Stimulated activated CD4-positive, alpha-beta T cell treated with anti-CD3 and anti-CD28 coated beads, Interleukin-12 subunit alpha, Interleukin-12 subunit beta, amount 100 ng/mL, for 48 hours (primary cell): ENCODE measurements at places on chromosomes 6 and 20.

GRCh38 chr6:132190815-132191175 is 210.5 kb downstream of the MOXD1 start:
- no peak for DNase-seq

DNA sequence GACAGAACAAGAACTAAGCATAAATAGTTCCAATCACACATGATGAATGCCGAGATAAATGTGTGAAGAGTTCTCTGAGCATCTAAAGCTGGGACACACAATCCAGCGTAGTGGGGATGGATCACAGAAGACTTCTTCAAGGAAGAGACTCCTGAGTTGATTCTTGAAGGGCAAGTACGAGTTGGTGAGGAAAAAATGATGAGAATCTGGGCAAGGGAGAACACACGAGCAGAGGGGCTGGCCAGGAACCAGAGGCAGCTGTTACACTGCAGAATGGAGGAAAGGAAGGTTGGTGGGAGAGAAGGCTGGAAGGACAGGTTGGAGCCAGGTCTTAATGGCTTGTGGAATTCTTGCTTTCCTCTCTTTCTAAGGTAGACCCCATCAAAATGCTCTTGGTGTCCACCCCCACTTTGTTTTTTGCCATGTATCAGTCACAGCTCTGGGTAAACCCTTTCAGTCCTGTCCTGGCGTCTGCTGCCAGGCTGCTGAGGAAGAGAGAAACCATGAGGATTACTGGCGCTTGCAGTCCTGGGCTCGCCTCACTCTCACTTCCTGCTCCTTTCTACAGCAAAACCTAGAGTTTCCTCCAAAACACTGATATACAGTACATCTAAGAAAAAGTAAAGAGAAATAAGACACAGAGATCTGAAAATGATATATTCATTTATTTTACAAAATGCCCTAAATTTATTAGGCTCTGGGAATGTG is 127.6 kb upstream of the FAM184A start:
- DNase-seq: no peak

DNA sequence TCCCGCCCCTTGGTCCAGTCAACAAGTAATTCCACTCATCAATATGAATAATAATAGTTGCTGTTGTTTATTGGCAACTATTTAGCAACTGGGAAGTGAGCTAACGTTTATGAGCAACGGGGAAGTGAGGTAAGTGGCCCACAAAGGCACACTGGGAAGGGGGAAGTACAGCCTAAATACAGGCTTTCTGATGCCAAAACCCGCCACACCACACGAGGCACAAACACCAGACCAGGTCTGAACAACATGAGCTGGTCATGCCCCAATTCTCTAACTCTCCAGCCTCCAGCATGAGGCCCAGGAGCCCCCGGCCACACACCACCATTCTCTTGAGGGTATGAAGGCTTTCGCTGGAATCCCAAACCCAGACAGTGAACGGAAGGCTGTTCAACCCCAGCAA is 50.8 kb downstream of the PREX1 start:
- DNase-seq: no peak

DNA sequence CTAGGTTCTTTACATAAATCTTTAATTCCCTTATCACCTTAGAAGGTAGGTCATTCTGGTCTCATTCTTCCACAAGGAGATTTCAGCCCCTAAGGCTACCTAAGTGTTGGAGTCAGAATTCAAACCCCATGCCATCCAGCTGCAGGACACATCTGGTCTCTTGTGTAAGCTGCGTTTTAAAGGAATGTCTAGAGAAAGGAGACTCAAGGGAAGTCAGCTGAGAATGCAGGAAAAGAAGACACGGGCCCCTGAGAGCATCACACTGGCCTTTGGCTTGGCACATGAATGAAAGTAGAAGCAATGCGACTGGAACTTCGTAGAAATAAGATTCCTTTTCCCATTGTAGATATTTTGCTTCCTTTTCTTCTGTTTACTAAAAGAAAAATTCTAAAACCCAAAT is 76.7 kb upstream of the SYNJ2 start:
- DNase-seq: no peak

DNA sequence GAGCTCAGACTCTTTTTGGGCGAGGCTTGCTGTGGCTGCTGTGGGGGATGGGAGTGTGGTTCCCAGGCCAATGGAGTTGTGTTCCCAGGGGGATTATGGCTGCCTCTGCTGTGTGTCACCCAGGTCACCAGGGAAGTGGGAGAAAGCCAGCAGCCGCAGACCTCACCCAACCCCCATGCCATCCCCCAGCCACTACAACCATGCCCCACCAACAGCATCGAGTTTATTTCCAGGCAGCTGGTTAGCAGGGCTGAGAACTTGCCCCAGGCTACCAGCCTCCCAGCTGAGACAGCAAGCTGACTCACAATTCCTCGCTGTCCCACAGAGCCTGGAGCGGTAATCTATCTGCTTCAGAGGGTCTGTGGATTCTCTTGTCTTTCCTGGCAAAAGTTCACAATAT is 331.7 kb downstream of the FRK start:
- no peak for DNase-seq

- no peak for DNase-seq
Measured at GRCh38 chr6:49519660-49520059, 19.9 kb downstream of the GLYATL3 start.

DNA sequence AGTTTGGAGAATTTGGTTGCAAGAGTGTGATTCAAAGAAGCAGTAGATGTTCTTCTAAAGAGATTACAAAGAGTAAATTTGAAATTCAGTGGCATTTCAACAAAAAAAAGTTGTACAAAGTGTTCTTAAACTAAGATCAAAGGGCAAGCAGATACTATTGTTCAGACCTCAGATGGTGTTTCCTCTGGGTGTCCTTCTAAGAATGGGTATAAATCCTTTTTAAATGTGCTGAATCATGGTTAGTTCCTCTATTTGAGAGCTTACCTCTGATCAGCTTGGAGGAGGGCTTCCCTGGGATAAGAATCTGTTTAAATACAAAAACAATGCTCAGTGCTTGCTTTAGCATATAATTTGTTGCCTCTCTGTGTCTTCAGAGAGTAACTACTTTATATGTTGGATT is 6.3 kb downstream of the BMP6 start:
- DNase-seq: no peak

DNA sequence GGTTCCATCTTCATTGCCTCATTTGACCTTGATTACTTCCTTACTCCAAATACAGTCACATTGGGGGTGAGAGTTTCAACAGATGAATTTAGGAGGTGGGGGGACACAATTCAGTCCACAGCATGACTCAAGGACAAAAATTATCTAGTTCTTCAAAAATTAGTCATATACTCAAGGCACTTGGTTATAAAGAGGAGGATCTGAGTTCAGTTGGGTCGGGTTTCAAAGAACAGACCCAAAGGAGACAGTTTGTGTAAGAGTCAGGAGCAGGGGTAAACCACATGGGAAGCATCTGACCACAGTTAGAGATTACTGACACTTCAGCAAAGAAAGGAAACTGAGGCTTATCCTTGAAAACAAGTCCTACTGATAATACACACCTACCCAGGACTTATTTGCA is 138.0 kb downstream of the TBC1D7 start:
- no peak for DNase-seq

GRCh38 chr6:89680150-89680549 is 41.6 kb upstream of the LYRM2 start:
- DNase-seq: no peak

DNA sequence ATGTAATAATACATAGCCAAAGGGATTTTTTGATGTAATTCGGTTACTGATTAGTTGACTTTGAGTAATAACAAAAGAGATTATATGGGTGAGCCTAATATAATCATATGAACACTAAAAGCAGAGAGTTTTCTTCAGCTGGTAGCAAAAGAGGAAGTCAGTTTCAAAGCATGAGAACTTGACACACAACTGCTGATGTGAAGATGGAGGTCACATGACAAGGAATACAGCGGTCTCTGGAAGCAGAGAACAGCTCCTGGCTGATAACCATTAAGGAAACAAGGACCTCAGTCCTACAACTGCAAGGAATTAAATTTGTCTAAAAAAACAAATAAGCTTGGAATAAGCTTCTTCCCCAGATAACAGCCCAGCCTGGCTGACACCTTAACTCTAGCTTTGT is 154.5 kb upstream of the PRND start:
- DNase-seq: no peak

- DNase-seq: no peak
Measured at GRCh38 chr6:151317103-151317994, 74.0 kb downstream of the ZBTB2 start.

DNA sequence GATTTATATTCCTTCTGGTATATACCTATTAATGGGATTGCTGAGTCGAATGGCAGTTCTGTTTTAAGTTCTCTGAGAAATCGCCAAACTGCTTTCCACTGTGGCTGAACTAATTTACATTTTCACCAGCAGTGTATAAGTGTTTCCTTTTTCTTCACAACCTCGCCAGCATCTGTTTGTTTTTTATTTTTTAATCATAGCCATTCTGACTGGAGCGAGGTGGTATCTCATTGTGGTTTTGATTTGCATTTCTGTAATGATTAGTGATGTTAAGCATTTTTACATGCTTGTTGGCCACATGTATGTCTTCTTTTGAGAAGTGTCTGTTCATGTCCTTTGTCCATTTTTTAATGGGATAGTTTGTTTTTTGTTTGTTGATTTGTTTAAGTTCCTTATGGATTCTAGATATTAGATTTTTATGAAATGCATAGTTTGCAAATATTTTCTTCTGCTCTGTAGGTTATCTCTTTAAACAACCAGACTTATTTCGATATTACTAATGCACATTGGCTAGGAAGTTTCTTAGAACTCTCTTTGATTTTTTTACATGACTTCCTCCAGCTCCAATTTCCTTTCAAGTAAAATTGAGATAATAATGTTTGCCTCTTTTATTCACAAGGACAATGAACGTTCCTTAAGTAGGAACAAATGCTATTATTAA is 12.2 kb upstream of the VNN1 start:
- no peak for DNase-seq

- no peak for DNase-seq
Measured at GRCh38 chr6:137878029-137878428, 11.0 kb downstream of the TNFAIP3 start.

DNA sequence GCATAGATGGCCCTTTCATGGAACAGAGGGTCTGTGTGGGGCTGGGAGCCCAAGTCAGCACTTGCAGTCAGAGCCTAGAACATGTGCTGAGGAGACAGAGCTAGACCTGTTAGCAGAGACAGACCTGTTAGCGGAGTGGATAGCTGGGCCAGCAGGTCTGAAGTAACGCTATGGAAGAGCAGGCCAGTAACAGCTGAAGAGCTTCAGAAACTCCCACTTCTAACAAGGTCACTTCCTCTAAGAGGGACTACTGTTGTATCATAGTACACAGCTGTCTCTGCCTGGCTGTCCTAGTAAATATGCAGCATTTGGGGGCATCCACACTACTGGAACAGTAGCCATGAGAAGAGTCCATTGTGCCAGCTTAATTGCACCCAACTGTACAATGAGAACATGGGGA is 41.2 kb upstream of the POLR1H start:
- DNase-seq: no peak

DNA sequence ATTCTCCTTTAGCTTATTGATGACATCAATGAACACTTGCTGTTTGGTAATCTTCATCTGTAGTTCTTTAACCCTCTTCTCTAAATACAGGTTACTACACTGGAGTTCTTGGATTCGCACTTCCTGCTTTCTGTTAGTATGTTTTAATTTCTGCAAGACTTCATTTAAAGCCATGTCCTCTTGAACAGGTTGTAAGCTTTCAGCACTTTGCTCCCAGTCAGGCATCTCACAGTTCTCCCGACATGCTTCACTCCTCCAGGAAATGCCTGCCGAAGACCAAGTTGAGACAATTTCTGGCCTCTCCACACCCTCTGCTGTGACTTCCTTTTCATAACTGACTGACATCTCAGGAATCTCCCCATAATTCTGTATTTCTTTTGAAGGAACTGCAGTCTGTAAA is 15.8 kb downstream of the CAGE1 start:
- DNase-seq: no peak

GRCh38 chr6:52999456-52999855 is 4.4 kb upstream of the GSTA4 start:
- DNase-seq: no peak

- no peak for DNase-seq
Measured at GRCh38 chr6:156906451-156906850, 129.3 kb downstream of the ARID1B start.

DNA sequence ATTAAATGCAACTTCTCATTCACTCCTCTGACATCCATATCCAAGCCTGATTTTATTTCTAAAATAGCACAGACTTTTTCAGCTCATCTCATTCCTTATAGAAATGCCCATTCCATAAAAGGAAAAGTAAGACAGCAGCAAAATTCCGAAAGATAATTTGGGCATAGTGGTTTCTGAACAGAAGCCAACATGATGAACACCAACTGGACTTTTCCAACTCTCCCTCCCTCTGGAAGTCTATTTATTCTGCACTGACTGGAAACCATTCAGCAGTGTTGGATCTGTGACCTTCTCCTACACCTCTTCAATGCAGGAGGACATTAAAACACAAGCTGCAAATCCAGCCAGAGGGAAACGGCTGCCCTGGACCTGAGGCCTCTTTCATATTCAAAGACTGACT is 306.2 kb upstream of the NT5E start:
- DNase-seq: no peak

DNA sequence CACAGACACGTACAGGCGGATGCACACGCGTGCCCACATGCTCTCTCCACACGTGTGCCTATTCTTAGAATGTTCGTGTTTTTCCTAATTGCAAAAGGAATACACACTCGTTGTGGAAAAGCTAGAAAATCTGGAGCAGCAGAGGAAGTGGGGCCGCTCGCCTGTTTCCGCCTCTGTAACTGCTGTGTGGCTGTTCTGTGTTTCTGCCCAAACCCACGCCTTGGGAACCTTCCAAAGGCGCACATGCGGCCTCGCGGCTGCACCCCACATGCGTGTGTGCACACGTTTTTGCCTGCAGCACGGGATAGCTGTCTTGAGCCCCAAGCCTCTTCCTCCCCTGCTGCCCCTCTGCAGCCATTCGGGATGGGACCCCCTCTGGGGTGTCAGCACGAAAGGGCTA is 12.2 kb downstream of the SLC17A9 start:
- DNase-seq: no peak

DNA sequence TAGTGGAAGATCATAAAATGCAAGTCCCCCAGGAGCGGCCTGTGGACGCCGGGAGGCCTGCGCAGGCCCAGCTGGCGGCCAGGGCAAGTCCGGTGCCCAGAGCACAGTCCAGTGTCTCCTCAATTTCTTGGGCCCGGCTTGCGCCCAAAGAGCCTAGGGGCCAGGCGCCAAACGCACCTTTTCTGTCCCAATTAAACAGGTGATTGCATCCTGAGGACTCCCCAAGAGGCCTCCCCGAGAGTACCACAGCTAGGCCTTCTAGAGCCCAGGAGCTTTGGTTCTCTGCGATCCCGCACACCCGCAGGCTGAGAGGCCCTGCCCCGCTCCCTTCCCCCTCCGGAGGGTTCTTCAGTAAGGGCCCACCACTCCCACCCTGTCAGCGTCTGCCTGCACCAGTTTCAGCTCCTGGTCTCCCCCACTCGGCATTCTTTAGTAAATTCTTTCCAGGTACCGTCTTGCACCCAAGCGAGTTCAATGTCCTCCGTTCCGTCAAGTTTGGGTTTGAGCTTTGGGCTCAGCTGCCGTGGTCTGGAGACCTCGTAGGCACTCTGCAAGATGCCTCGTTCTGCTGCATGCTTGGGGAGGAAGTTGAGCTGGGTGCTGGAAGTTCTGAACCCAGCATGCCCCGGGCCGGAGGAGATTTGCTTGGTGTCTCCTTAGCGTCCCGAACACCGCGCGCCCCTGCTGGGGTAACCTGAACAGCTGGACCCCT is 3.9 kb upstream of the NKX2-2 start:
- no peak for DNase-seq
